ENCODE measurements at places on chromosomes 5 and 9.
A peak's percentile ranks its signal among the peaks of the same experiment; 100 is the strongest.

DNA sequence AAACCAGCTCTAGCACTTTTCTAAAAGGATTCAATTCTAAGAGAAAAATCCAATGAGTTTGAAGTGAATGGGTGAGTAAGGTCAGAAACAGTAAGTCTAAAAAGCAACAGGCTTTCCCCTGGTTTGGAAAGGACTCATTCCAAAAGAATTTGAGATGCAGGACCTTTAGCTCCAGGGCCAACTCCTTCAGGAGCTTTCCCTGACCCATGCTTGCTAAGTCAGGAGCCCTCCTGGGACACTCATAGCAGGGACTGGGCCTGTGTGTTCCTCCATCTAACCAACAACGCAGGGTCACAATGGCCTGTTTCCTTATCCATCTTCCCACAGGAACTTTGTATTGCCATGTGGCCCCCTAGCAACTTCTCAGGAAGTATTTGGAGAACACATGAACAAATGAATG, 198.8 kb downstream of the FRMD3 start:
- DNase-seq, result no peak

GRCh38 chr5:17370651-17371050, 127.4 kb upstream of the TAF11L2 start:
- DNase-seq, result no peak

- no peak for DNase-seq
These were observed 27.2 kb upstream of the FOXI1 start for GRCh38 chr5:170078458-170078857.

- no peak for DNase-seq
These were observed 402.1 kb upstream of the SEMA6A start for GRCh38 chr5:116976767-116977166.

GRCh38 chr5:65327582-65327981, 154.1 kb downstream of the ADAMTS6 start:
- no peak for DNase-seq

GRCh38 chr5:133892774-133893173, 75.7 kb downstream of the C5orf15 start:
- no peak for DNase-seq

GRCh38 chr9:71725590-71726338, 42.5 kb downstream of the CEMIP2 start:
- DNase-seq, result no peak

GRCh38 chr5:91027405-91028139, 355.5 kb downstream of the ARRDC3 start:
- no peak for DNase-seq

DNA sequence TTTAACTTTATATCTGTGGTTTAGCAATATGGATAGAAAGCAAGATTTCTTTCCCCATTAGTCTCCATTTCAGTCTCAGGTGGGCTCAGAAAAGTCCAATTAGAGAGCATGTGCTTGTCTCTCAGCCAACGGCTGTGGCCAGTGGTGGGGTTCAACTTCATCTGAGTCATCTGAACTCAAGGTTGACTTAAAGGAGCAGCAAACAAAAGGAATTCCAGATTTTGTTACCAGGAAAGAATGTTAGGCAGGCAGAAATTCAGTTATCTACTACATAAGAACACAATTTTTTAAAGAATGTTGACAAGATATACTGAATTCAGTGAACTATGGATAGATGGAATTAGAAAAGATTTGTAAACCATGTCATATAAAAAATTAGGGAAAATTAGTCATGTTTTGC, 784.1 kb downstream of the MAT2B start:
- no peak for DNase-seq

DNA sequence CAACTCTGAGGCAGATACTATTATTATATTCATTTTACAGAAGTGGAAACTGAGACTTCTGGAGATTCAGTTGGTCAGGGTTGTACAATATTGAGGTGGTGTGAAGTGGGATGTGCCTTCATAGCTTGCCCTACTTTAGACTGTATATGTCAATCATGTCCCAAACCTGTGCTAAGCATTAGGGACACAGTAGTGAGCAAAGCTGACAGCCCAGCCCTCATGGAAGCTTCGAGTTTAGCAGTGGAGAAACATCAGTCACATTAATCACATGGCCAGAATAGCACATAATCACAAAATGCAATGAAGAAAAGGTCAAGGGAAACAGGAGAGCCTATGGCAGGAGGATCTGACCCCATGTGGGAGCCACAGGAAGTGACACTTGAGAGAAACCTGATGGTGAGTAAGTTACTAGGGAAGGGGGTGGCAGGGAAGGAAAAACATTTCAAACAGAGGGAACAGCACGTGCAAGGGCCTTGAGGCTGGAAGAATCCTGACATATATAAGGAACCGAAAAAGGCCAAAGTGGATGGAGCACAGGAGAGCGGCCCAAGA, 20.5 kb upstream of the RALGPS1 start:
- DNase-seq, result no peak

GRCh38 chr5:123673107-123673506, 161.1 kb downstream of the CSNK1G3 start:
- DNase-seq, result no peak

- peak; percentile 31 for DNase-seq
These were observed 3.5 kb upstream of the NEK6 start for GRCh38 chr9:124254261-124254682.

- peak; percentile 85 for DNase-seq
These were observed 6.3 kb upstream of the MED7 start for GRCh38 chr5:157148734-157149615.

DNA sequence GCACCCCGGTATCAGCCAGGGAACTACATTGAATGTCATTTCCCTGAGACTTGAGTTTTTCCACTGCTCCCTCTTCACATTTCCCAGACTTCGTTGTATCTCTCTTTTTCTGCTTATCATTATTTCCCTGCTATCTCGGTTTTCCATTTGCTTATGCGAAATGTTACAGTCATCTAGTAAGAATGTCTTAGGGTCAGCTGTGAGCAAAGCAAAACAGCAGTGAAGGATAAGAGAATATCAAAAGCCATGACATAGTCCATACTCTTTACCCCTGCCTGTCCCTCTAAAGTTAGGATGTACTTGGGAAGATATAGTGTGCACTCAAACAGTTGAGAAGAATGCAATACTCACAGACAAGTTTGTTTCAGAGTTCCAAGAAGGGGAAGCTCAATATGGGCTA, 88.7 kb downstream of the ITGA1 start:
- DNase-seq, result no peak
